A673 (cell line): ENCODE measurements at places on chromosomes 16 and 17.
A peak's percentile ranks its signal among the peaks of the same experiment; 100 is the strongest.

GRCh38 chr17:13785981-13786598 lies 184.4 kb upstream of the HS3ST3A1 start:
- no peak for DNase-seq

- DNase-seq = no peak
Measured at GRCh38 chr17:20045476-20045875, 36.3 kb downstream of the SPECC1 start.

DNA sequence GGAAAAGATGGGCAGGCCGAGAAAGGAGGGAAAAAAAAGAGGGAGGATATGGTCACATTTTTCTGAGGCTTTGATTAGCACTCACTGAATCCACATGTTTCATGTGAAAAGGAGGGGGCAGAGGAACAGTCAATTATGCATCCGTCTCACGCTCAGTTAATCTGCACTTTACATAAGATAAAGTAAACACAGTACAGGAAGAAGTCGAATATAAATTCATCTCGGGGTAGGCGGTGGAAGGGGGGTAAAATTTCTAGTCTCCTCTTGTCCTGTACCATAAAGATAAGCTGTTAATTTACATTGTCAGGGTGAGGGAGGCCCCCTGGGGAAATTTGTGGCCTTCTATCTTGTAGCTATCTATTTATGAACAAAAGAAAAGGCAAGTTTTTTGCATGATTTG lies 73.1 kb upstream of the CES5A start:
- peak; percentile 4 for DNase-seq

DNA sequence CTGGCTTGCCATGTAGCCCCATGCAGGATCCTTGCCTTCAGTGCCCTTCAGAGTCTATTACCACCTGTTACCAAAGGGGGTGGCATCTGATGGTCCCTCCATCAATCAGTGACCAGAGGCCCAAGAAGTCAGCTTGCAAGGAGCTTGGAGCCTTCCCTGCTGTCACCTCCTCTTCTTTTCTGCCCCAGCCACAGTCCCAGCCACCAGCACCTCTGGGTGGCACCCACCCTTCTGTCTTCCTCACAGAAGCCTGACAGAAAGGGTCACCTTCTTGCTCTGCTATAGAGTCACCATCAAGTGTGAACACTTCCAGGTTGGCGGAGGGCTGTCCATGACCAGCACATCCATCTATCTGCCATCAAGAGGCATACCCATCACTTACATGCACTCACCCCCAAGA lies 203.2 kb downstream of the SALL1 start:
- no peak for DNase-seq

DNA sequence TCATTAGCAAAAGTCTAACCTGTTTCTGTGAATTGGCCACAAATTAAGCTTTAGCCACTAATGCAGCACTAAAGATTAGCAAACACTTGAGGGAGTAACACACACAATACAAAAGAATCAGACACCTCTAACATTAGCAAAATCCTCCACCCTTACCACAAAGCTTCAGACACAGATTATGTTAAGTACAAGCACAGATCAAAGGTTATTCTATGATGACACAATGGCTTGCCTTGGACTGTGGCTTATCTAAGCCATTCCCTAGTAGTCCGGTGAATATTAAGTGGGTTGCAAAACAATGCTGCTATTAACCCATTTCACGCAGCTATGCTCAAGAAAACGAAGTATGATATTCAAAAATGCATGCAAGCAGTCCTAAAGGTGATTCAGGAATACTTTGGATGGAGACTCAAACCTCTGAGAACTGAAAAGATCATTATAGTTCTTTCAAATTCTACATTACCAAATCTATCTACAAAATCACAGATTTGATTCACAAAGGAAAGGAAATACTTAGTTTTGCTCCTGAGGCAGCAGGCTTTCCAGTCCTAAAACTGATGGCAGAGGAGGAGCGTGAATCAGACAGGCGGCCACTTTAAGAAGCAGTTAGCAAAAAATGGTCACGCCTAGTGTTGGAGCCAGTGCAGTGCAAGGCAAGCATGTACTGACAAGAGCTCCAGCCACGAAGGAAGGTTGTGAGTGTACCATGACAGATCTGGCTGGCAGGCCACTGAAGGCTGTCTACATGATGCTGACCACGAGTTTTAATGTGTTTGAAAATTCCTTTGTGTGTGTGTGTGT lies 67.2 kb downstream of the PARN start:
- DNase-seq = peak; percentile 15

GRCh38 chr17:7219229-7219811 lies 316 bp downstream of the DLG4 start:
- no peak for DNase-seq

DNA sequence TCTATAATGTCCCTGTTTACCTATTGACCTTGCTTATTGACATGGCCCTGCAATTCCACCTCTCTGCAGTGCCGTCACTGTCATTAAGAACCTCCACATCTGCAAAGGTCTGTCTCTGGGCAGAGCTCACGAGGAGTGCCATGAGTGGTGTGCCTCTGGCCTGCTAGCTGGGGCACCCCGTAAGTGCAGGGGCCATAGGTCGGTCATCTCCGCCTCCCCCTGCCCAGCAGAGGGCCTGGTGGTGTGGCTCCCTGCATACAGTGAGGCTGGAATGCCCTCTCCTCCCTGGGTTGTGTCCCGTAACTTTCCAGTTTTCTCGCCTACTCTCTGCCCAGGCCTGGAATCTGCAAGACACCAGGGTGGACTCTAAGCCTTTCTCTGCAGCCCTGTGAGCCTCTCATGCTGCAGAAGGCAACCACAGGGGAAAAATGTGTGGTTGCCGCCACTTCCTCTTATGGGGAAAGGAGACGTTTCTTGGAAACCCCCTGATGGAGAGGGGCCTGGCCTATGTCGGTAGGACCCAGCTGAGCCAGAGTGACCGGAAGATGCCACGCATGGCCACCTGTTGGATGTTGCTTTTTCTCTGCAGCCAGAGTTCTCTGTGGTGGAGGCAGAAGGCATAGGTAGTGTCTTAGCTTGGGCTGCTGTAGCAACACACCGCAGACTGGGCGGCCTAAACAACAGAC lies 2.7 kb upstream of the SNX20 start:
- DNase-seq = no peak

DNA sequence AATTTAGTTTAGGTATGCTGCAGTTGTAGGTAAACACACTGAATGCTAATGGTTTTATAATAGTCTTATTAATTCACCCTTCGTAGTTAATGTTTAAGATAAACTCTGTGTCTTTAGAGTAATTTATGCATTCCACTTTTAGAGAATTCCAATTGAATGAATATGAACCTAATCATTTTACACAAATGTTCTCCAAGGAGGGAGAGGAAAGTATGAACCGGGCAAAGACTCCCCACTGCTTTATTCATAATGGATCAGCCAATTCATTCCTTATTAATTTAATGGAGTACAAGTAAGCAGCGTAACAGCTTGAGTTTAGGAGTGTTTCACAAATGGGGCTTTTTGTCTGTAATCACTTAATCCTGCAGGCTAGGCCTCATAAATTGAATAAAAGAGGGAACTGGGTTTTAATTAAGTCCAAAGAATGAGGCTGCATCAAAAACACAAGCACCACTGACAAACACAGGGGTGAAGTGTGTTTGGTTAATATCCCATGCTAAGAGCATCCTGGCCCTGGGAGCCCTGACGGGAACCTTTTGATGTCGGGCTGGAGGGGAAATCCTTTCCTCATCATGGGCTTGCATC lies 375.7 kb upstream of the DYNLRB2 start:
- no peak for DNase-seq

GRCh38 chr17:1110541-1110861 lies 69.3 kb downstream of the ABR start:
- DNase-seq = no peak

DNA sequence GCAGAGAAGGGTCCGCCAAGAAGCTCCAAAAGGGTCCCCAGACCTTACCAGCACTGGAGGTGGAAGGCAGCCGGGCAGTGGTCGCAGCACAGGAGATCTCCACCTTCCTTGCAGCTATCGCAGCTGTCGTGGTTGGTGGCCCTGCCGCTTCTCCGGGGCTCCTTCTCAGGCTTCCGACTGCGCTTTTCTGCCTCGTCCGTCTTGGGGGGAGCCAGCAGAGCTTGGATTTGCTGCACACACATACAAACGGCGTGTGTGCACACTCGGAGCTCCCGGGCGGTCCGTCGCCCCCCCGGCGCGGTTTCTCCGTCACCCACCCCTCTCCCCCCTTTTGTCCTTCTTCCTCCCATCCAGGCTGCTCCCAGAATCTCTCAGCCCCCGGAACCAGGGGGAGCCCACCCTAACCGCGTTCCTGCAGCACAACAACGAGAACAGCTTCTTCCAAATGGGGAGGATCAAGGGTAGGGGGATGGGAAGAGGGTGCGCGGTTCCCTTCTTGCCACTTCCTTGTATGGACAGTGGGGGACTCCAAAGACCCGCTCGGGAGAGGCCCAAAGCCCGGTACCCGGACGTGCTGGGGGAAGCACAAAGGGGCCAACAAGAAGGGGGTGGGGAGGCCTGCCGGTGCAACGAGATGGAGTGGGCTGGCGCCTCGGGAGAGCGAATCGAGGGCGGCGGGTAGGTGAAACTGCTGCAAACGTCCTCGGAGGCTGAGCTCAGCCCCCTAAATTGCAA lies 1.1 kb downstream of the PHF12 start:
- peak; percentile 77 for DNase-seq

- no peak for DNase-seq
Measured at GRCh38 chr17:56641894-56642293, 48.4 kb downstream of the NOG start.

DNA sequence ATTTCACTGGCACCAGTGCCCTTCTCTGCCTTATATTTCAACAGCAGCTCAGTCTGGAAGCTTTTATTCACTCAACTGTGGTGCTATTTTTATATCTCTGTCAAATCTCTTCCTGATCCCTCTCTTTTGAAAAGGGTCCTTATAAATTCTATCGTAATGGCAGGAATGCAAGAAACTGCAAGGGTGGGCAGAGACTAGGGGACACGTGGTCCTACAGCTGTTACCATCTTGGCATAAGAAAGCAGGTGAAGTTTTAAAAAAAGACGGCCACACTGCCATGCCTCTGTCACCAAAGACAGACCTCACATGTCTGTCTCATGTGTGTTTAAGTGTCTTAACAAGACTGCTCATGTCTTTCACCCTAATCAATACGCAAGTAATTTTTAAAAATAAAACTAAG lies 368.4 kb upstream of the CDH11 start:
- no peak for DNase-seq

DNA sequence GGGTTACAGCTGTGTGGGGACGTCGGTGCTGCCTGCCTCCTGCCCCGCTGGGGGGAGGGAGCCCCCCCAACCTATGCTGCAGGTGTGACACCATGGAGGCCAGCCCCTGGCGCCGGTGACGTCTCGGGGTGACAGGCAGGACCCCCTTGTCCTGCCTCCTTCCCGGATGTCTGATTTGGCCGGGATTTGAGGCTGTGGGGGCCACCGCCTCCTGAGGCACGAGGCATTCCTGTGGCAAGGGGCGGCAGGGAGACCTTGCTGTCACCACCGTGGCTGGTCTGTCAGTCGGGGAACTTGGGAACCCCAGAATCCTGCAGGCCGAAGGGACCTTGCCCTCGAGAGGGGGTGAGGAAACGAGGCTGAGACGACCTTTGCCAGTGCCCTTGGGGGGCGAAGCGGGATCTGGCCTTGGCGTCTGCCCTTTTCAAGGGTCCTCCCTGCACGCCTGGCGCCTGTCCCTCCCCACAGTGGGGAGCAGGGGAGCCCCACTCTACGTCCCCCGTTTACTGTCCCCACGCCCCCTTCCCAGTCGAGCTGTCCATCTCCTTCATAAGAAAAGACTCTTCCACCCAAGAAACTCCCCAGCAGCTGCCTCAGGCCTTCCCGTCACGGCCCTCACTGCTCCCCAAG lies 74.4 kb downstream of the METRNL start:
- no peak for DNase-seq
